Activated T-helper 1 cell treated with Interleukin-2 at 50 U/mL for 16 hours (primary cell): ENCODE measurements at places on chromosomes 13 and 19.

- no peak for DNase-seq
These were observed 2.5 kb upstream of the DCT start for GRCh38 chr13:94481941-94482340.

DNA sequence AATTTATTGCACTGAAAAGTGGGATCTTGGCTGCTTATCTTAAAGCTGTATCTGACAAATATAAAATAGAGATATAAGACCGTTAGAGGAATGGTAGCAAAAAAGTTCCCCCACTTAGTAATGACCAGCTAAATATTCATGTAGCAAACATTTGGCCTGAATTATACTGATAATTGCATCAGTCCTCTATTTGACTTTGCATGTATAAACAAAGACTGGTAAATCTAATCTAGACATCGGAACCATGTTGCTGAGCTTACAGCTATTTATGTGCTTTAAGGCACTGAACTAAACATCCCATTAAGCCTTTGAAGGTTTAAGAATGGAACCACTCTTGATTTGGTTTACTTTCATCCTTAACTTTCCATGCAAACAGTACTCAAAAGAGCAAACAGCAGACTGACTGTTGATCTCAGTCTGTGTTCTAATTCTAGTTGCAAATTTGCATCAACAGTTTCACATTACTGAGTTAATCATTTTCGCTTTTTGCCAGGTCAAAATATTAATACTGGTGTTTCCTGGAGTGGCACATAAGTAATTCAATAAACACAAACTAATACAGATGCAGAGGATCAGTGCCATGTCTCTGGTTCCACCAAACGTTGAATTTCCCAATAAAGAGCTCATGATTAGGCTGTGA, 203.5 kb upstream of the HTR2A start:
- DNase-seq, result no peak

GRCh38 chr13:100637796-100638195, 36.8 kb downstream of the TMTC4 start:
- no peak for DNase-seq

DNA sequence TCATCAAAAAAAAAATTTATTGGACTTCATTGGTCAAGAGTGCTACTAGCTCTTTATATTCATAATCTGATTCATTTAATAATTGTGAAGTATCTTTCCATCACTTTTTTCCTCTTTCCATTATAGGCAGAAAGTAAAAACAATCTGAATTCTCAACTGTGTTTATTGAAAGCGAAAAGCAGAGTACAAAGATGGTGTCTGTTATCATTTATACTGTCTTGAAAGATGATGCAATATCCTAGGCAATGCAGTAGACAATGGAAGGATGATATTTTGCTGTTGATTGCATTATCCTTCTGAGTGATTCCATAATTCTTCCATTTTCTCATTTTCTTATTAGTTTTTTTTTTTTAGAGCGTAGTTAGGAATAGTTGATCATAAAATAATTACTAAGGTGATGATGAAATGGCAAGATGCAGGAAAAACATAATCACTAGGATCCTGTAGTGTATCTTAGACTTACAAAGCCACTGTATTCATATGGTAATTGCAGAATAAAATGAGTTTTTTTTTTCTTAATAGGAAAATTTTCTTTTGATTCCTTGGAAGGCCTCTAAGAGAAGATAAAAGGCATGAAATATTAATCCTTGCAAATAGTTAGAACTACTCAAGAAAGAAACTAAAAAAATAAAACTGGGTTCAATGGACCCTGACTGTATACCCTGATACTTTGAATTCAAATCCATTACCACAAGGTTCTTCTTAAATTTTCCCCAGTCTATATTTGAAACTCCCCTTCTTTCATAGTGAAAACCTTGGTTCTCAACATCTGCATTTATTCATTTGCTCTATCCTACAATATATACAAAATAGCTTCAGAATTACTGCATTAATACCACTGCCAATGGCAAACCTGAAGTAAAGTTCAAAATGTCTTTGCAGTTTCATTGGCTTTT, 11.6 kb downstream of the URI1 start:
- DNase-seq, result no peak

DNA sequence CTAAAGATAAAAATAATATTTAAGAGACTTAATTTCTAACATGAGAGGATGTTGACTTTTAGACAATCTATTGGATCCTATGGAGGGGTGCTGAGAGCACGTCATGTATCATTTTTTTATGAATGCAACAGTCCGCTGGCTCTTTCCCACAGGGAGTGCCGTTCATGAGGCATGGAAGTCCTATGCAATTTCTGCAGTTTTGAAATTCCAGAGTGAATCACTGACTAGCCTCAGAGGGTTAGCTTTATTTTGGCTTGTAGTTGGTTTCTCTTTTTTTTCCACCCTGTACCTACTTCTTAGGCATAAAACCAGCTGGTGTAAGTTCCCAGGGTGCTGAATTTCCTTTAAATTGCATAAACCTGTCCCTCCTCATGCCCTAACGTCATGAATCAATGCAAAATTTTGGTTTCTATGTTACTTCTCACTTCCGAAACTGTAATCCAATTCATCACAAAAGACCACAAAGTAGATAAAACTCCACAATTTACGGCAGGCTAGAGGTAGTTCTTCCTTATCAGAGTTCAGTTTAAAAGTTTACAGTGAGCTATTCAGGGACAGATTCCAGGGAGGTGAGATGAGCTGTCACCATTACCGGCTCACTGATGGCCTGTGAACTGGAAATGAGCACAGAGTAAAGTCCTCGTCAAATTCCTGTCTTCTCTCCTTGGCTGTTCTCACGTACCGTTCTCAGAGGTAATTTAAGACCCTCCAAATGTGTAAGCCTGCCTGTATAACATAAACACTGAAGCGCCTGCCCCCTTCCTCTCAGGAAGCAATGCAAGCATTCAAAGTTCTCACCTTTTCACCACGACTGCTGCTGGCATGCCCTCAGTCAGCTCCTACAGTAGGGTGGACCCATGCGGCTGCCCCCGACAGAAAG, 216.6 kb upstream of the SLC10A2 start:
- no peak for DNase-seq

- DNase-seq, result no peak
These were observed 31.7 kb downstream of the TSHZ3 start for GRCh38 chr19:31317570-31317969.

DNA sequence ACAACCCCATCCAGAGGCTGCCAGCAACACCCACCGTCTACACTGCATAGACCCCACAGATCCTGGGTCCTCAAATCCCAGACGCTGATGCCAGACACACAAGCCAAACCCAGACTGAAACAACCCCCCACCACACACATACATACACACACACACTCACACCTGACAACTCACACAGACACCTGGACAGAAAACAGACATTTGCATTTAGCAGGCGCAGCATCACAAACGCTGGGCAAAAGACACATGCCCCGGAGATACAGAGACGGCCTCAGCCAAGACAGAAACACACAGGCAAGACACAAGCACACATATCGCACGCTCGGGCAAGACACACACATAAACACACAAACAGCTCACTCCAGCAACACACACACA, 1.3 kb downstream of the BBC3 start:
- DNase-seq, result no peak

GRCh38 chr19:53076984-53077383, 26.2 kb downstream of the ZNF160 start:
- DNase-seq, result no peak

DNA sequence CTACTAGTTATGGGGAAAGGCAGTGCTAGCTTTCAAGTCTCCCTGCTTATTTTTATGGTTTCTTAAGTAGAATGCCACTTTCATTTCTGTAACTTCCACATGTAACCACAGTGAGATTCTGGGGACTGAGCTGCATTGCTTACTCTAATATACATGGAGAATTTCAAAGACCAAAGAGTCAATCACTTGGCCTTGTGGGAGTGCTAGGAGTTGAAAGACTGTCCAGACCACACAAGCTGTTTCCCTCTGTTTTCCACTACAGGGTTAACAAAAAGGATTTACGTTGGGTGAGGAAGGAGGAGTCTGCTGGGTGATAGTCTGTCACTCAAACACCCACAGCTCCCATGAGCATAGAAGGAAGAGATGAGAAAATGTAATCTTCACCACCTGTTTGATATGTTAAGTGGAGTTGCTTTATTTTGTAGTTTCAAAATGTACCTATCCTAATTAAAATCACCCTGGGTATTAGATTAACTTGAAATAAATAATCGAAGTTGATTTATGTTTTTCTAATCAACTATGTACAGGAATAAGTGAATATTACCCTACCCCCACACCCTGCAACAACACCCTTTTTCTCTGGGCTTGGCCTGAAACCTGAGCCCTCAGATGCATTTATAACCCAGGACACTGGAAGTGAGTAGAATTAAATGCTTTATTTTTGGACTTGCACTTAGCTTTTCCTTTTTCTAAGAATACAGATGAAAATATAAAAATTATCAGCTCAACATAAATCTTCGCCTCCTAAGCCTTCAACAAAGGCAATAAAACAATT, 225.8 kb upstream of the SLC10A2 start:
- DNase-seq, result no peak

DNA sequence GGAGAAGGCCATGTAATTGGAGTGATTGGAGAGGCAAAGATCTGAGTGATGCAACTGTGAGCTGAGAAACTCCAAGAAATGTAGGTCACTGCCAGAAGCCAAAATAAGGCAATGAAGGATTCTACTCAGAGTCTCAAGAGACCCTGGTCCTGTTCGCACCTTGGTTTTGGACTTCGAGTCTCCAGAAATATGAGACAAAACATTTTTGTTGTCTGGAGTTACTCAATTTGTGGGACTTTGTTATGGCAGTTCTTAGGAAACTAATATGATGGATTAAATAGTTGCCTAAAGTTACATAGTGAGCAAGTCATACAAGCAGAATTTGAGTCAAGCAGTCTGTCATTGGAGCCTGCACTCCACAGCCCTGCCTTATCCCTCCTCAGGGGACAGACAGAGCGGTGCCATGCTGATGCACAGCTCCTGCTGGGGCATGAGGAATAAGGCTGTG, 104.2 kb downstream of the ITGBL1 start:
- no peak for DNase-seq

DNA sequence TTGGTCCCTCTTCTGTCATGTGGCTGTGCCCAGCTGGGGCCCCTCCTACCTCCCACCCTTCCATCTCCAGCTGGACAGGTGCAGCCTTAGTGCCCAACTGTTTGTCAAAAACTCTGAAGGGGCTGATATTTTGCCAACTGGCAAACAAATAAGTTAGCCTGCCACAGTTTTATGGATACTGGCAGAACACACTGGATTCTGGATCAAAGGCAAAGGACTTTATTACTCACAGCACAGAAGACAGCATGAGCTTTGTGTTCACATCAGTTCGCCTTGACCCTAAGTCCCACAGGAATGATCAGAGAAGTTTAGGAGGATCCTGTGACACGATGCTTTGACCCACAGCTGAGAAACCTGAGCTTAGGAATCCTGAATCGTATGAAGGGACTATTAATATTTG, 16.4 kb downstream of the KLK2 start:
- DNase-seq, result no peak

- DNase-seq, result no peak
These were observed at the start of gene OSCAR for GRCh38 chr19:54100561-54100960. Gene OSCAR (minus strand): TSS chr19:54100803. CDS start chr19:54100792, 11 bp downstream.

DNA sequence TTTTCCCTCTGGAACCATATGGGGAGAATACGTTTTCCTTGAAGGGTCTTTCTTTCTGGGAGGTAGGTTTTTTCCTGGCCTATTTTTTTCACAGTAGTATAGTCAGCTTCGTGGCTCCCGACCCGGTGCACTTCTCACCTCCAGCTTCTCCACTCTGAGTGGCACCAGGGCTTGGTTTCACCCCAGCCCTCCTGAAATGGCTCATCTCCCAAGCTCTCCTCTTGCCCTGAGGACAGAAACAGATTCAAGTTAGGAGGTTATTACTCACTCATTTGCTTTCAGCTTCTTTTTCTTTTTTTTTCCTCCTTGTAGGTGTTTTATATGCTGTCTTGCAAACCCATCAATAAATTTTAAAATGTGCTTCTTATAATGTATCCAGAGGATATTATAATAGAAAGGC, 199.3 kb downstream of the RFC3 start:
- DNase-seq, result no peak

GRCh38 chr13:75375329-75375728, 106.6 kb downstream of the TBC1D4 start:
- DNase-seq, result no peak

GRCh38 chr19:48210005-48210404, 39.5 kb downstream of the ZSWIM9 start:
- no peak for DNase-seq

DNA sequence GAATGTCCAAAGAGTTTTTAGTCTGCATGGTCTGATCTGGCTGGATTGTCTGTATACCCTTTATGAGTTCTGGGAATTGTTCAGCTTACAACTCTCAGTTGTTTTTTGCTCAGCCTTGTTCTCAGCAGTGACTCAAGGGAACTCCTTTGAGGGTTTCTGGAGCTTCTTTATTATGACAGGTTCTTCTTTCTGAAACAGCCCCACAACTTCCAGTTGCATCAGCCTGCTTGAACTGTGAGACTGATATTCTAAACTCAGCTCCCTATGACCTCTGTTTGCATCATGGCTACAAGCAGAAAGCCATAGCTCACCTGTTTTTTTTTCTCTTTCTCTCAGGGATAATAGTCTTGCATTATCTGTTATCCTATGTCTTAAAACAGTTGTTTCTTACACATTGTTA, 85.0 kb downstream of the TDRD3 start:
- DNase-seq, result no peak

DNA sequence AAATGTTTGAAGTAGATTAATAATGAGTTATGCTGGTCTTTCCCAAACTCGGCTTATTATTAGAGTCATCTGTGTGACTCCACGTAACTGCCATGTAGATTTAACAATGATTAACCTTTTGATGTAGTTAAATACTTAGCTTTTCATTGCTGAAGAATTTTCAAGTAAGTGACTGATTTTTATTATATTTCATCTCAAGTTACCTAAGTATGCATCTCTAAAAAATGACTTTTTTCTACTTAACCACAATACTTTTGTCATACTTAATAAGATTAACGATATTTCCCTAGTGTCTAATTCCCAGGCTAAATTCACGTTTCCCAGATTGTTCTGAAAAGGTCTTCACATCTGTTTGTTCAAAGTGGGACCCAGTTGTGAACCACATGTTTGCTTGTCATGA, 17.8 kb downstream of the BIVM start:
- DNase-seq, result no peak

DNA sequence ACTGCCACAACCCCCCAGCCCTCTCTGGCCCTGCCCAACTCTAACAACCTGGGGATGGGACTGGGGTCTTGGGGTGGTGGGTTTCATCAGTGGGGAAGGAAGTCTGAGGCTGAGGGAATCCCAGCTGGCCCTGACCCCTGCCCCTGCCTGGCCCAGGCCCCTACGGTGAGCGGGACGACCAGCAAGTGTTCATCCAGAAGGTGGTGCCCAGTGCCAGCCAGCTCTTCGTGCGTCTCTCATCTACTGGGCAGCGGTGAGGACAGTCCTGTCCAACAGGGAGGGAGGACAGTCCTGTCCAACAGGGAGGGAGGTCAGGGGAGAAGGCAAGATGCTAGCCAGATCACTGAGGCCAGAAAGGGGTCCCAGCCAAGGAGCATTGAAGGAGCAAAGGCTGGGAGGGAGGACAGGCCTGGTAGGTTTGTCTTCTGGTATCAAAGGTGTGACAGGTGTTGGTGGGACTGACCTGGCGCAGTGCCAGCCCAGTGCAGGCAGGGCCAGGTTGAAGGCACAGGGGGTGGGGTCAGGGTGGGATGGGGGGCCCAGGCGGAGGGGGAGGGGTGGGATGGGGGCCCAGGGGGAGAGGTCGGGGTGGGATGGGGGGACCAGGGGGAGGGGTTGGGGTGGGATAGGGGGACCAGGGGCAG, 12.1 kb upstream of the LTBP4 start:
- DNase-seq, result no peak
